ENCODE measurements at places on chromosomes 2 and 18. TPM values are rescaled to one million over a fixed set of nuclear protein-coding genes. Genes with fewer than 3 reads are reported as not detected.

GRCh38 chr2:151381266-151381665, 23.9 kb downstream of the TNFAIP6 start:
- DNase-seq = no peak
- H3K27ac ChIP-seq = no peak overlapping the region
- H3K36me3 ChIP-seq = no peaks in the 10 kb centered on the region
- no peak overlapping the region for H3K4me3 ChIP-seq
- H3K27me3 ChIP-seq = no peaks in the 10 kb centered on the region

- no peak overlapping the region for H3K27ac ChIP-seq
- H3K4me1 ChIP-seq = no peaks in the 10 kb centered on the region
- H3K27me3 ChIP-seq = no peaks in the 10 kb centered on the region
- DNase-seq = no peak
- H3K36me3 ChIP-seq = no peaks in the 10 kb centered on the region
These were observed 40.3 kb upstream of the FAM171B start for GRCh38 chr2:186653511-186653910.

DNA sequence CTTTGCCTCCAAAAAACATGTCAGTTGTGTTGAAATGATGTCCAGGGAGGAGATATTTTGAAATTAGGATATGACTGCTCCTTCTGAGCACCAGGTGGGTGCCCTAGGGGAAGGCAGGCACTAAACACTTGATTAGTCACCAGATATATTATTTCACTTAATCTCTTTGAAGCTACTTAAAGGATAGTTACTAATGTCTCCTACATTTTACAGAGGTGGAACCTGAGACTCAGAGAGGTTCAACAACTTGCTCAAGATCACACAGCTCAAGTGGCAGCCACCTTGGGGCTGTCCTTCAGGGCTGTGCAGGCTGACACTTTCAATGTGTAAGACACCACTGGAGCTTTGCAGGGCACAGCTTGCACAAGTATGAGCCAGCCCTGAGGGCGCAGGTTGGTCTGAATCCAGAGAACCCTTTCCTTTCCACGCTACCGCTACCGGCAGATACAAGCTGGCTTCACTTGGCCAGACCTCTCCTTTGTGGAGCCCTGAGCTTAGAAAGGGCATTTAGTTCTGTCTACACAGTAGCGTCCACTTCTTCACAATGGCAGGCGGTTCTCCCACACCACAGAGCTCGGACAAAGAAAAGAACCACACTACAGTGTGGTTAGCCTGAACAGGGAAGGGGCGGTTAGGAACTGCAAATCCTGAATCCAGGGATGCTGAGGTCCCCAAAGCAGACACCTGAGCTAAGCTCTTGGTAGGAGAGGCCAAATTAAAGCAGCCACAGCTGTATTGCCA, 16.4 kb downstream of the ALPK2 start:
- no peak for DNase-seq
- no peaks in the 10 kb centered on the region for H3K27me3 ChIP-seq
- no peaks in the 10 kb centered on the region for H3K36me3 ChIP-seq
- H3K4me3 ChIP-seq = no peak overlapping the region

DNA sequence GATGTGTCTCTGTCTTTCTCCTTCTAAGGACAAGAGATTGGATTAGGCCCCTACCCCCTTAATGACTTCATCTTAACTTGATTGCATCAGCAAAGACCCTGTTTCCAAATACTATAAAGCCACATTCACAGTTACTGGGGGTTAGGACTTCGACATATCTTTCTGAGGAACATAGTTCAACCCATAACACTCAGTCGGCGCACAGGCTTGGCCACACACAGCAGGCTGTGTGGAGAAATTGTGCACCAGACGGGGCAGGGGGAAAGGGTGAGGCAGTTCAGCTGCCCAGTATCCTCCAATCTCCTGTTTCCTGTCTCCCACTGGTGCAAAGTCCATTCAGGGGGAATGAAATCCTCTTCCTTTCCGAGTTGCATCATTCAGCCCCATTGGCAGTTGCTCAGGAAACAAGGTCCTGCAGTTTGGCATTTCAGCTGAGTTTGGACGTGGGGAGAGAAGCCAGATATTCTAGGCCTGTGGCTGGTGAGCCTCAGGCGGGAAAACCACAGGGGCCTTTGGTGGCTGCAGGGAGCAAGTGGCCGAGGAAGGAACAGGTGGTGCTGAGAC, 9.4 kb upstream of the RAPGEF4 start:
- no peak overlapping the region for H3K27ac ChIP-seq
- no peak overlapping the region for H3K4me3 ChIP-seq
- no peaks in the 10 kb centered on the region for H3K4me1 ChIP-seq
- no peak for DNase-seq

DNA sequence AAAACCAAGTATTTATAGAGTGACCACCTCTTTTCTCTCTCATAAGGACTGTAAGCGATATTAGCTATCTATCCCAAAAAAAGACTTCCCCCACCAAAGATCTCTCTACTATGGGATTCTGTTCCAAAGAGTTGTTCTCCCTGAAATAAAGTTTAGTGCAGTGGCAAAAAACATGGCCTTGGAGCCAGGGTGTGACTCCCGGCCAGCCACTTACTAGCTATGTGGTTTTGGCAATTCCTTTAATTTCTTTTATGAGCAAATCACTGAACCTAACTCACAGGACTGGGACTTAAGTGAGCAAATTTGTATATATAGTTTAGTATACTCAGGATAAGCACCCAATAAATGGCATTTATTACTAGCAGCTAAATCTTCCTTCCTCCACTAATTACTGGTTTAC, 42.6 kb downstream of the SESTD1 start:
- H3K27me3 ChIP-seq = no peaks in the 10 kb centered on the region
- no peak overlapping the region for H3K27ac ChIP-seq
- no peak overlapping the region for H3K4me3 ChIP-seq
- DNase-seq = no peak

DNA sequence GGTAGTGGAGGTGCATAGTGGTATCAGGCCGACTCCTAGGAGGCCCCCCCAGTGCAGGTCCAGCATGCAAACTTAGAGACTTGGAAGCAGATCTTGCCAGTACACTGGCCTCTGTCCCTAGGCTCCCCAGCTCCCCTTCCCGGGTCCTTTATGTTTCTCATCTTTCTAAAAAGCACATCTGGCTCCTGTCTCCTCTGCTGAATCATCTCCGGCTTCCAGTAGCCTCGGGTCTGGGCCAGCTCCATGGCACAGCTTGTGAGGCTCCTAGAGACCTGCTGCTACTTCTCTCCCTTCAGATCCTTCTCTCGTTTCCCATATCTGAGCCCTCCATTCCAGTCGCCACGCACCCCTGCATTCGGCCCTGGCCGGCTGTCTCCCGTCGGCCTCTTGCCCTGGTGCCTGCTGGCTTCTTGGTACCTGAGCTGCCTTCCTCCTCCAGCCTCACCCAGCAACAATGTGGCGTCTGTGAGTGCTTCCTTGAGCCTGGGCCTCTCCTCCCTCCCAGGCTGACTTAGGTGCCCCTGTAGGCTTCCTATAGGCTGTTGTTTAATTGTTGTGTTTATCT, 6.6 kb downstream of the TRAF3IP1 start:
- no peak overlapping the region for H3K4me3 ChIP-seq
- H3K27me3 ChIP-seq = no peaks in the 10 kb centered on the region

DNA sequence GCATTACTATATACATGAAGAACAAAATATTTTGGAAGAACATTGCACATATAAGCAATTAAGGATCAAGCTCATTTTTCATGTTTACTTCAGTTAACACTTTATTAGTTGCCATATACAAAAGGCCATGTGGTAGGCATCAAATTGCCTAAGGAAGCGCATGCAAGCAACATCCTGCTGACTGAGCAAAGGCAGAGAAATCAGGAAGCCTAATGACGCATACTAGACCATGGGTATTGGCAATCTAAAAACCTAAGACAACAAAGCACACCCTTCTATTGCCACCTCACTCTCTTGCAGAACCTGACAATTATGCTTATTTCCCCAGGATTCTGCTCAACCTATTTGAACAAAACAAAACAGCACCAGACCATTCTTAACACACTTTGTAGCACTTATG, 171.9 kb downstream of the STK39 start:
- no peak for DNase-seq
- H3K4me1 ChIP-seq = no peaks in the 10 kb centered on the region
- H3K36me3 ChIP-seq = no peaks in the 10 kb centered on the region
- no peak overlapping the region for H3K27ac ChIP-seq

DNA sequence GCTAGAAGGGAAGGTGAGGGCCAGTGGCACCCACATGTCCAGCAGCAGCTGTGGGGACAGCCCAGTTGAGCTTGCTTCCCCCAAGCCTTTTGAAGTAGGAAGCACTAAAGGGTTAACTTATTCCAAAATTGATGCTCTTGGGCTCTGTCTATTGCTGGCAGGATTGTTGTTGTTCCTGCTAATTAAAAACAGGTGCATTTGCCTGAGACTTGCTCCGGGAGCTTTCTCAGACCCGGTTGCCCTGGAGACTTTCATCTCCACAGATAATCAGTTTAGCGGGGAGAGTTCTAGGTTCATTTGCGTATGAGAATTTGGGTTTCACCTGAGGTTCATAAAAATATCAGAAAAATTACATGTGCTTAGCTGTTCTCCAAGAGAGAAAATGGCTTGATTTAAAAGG, 277.3 kb downstream of the LRATD1 start:
- DNase-seq = no peak
- H3K36me3 ChIP-seq = no peaks in the 10 kb centered on the region
- H3K27me3 ChIP-seq = no peaks in the 10 kb centered on the region
- H3K27ac ChIP-seq = no peak overlapping the region

GRCh38 chr2:219350710-219351221, 18.2 kb upstream of the RESP18 start:
- no peaks in the 10 kb centered on the region for H3K4me1 ChIP-seq
- no peaks in the 10 kb centered on the region for H3K36me3 ChIP-seq
- H3K27ac ChIP-seq = no peak overlapping the region
- H3K27me3 ChIP-seq = peaks cover 3% of the 10 kb centered on the region

- H3K4me3 ChIP-seq = no peak overlapping the region
- no peak for DNase-seq
- H3K36me3 ChIP-seq = no peaks in the 10 kb centered on the region
- H3K27me3 ChIP-seq = no peaks in the 10 kb centered on the region
These were observed 483.3 kb downstream of the PLCL1 start for GRCh38 chr2:198287706-198288105.

Gene STPG4
- total RNA-seq = not detected

Gene RUFY4
- total RNA-seq = not detected

Gene HTR2B
- total RNA-seq = not detected

Gene OTOS
- not detected for total RNA-seq

Gene SIGLEC15
- total RNA-seq = not detected

Gene SH3BP4
- 0.18 TPM for total RNA-seq

Data from CD8-positive, alpha-beta memory T cell (primary cell).